ENCODE measurements at places on chromosomes 11 and 22. TPM values are rescaled to one million over a fixed set of nuclear protein-coding genes. Genes with fewer than 3 reads are reported as not detected.

HEPHL1 gene
- not detected for total RNA-seq

SNX32 gene
- 0.29 TPM for total RNA-seq

TRPC6 gene
- 12.1 TPM for total RNA-seq

TEX12 gene
- total RNA-seq: not detected

OR52N4 gene
- not detected for total RNA-seq

TBC1D10A gene
- 9.3 TPM for total RNA-seq

SPON1 gene
- 36.4 TPM for total RNA-seq

SLC22A25 gene
- not detected for total RNA-seq

C22orf42 gene
- not detected for total RNA-seq

GRCh38 chr22:43144949-43145348, 1.8 kb upstream of the MCAT start:
- DNase-seq: no peak

DNA sequence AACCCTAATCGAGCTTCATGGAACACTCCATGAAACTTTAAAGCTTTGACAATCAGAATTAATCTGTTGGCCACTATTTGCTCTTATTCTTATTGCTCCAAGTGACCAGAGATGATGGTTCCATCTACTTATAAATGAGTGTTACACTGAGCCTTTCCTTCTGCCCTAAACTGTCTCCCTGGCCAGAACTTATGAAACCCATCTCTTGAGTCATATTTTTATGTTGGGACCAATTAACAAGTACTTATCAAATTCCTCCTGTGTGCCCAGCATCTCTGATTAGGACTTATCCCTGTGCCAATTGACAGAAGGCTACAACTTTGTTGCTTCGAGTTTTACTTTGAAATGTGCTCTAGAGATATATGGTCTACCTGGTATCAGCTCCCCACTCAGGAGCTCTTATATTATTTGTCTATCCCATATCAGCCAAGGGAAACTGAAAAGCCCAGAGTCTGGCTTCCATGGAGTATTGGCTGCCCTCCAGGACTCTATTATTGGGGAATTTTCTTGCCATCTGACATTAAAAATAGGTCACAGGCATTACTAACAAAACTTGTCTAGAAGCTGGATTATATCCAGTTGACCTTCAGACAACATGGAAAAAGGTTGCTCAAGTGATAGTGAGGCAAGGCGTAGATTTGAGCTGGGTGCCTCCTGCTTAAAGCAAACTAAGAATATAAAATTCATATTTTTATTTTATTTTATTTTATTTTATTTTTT, 8.8 kb downstream of the KREMEN1 start:
- DNase-seq: no peak

DNA sequence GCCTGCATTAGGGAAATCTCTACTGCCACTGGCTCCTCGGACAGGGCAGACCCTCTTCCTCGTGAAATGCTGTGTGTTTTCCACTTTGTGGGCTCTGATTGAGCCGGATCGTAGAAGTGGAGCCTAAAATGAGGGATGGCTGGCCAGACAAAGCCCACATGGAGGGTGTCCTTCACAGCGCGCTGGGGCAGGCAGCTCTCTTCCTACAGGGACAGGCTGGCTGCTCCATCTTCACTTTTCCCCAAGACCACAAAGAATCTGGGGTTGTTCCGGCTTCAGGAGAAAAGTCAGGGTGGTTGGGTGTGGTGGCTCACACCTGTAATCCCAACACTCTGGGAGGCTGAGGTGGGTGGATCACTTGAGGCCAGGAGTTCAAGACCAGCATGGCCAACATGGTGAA, 94.9 kb downstream of the MORC2 start:
- no peak for DNase-seq

GRCh38 chr11:103528596-103528995, 419.4 kb downstream of the DYNC2H1 start:
- DNase-seq: no peak

- peak; percentile 71 for DNase-seq
These were observed 109.8 kb downstream of the BCR start for GRCh38 chr22:23289851-23290724.

GRCh38 chr11:70324376-70325115, 54.1 kb downstream of the PPFIA1 start:
- DNase-seq: no peak

GRCh38 chr11:104327861-104328511, 164.0 kb upstream of the PDGFD start:
- DNase-seq: no peak

GRCh38 chr11:65087216-65087615, 3.2 kb downstream of the ZFPL1 start:
- DNase-seq: no peak

GRCh38 chr11:27107548-27107947, 66.9 kb downstream of the BBOX1 start:
- no peak for DNase-seq

- no peak for DNase-seq
These were observed 79.9 kb downstream of the GRAMD1B start for GRCh38 chr11:123509737-123510578.

DNA sequence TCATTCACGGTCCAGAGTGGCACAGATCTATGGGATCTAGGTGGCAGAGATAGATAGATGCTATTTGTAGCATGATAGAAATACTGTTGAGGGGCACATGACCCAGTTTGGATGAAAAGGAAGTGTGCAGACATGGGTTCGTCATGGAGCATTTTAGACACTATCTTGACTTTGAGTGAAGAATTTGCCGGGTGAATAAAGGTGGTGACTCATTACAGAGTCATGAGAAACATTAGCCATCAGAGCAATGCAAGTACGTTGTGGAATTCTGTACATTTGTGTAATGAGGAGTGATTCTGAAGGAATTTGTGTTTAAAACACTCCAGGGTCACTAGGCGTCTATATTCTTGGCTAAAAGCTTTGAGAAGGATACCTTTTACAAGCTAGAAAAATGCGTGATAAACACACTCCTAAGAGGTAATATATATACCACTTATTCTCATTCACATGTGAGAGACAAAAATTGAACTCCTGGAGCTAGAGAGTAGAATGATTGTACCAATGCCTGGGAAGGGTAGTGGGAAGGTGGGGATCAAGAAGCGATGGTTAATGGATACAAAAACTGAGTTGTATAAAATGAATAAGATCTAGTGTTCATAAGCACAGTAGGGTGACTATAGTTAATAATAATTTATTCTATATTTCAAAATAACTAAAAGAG, 593.7 kb upstream of the LUZP2 start:
- no peak for DNase-seq

DNA sequence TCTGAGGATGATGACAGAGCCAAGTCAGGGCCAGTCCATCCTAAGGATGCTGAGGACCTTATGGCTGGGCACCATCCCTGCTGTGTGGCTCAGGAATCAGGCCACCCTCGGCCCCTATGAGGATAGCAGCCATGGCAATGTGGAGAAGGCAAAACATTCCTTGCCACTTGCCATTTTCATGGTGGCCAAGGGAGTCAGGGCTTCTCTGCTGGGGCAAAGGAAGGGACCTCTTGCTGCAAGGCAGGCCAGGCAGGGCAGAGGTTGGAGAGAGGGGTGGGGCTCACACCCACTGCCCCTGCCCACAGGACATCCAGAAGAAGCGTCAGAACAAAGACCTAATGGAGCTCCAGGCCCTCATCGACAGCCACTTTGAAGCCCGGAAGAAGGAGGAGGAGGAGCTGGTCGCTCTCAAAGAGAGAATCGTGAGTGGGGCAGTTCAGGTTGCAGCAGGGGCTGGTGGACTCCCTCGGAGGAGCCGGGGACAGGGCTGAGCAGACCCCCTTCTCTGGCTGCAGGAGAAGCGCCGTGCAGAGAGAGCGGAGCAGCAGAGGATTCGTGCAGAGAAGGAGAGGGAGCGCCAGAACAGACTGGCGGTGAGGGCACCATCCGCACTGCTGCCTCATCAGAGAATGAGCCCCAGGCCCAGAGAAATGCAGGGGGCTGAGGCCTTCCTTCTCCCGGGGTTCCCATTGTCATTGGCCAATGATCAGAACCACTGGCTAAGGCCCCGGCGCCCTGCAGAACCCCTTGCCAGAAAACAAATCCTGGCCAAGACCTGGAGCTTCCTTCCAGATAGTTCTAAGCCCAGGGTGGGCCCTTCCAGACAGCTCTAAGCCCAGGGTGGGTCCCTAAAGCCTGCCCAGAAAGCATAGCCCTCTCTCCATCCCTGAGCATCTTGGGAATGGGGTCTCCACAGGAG, 13.5 kb upstream of the MRPL23 start:
- no peak for DNase-seq

- DNase-seq: no peak
These were observed 85.4 kb downstream of the WNT7B start for GRCh38 chr22:45891471-45891995.

- DNase-seq: no peak
These were observed 8.7 kb downstream of the RASD2 start for GRCh38 chr22:35549328-35549727.

GRCh38 chr22:29625090-29625825, 21.8 kb downstream of the NF2 start:
- peak; percentile 60 for DNase-seq

- DNase-seq: no peak
These were observed 95.0 kb downstream of the GRAMD1B start for GRCh38 chr11:123525097-123525496.

DNA sequence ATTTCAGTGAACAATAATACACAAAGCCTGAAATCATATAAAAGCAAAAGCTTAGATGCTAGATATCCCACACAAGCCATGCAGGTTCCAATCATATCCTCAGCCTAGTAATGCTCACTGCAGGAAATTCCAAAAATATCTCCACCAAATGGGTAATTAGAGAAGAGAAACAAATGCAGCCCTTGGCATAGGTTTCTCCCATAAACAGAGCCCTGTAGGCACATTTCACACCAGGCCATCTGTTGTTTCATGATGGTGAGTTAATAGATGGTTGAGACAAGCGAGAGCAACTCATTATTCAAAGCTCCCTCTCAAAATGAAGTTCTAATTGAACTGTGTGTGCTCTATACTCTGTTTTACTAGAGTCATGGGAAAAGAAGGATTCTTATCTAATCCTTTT, 154.6 kb upstream of the TRPC6 start:
- DNase-seq: peak; percentile 11

DNA sequence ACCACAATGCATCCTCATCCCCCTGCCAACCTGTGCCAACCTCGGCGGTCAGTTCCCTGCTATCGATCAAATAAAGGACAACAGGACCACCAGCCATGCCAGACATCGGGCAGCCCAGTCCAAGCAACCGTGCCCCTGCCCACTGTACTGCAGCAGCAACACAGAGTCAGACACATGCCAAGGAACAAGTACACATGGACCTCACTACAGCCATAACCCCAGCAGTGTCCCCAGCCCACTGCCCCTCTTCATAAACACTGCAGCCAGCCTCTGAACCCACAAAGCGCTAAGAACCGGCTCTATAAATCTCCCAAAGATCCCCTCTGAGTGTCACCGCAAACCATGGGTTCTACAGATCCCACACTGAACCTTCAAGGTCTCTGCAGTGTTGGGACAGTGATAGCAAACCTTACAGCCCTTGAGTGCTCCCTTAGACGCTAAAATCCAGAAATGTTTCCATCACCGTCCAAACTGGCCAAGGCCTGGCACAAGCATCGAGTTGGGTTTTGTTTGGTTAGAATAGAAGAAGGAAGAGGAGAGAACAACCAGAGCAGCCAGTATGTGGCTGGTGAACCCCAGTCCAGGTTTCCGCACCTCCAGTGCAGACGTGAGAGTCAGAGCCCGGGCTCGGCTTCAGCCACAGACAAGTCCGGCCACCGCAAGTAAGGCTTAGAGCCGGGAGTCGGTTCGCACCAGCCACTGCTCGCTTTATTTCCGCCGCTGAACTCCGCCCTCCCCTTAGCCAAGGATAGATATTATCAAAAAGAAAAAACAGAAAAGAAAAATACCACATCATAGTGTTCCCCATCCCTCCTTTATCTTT, 7.9 kb downstream of the PAX6 start:
- DNase-seq: no peak
